Muscle of leg (tissue), 16 donors: ENCODE measurements at places on chromosomes 2 and 18.

GRCh38 chr2:6352906-6353515 lies 512.7 kb downstream of the CMPK2 start:
- DNase-seq: peak; percentile 54

GRCh38 chr2:213266421-213266820 lies 17.8 kb upstream of the SPAG16 start:
- DNase-seq: peak; percentile 32

DNA sequence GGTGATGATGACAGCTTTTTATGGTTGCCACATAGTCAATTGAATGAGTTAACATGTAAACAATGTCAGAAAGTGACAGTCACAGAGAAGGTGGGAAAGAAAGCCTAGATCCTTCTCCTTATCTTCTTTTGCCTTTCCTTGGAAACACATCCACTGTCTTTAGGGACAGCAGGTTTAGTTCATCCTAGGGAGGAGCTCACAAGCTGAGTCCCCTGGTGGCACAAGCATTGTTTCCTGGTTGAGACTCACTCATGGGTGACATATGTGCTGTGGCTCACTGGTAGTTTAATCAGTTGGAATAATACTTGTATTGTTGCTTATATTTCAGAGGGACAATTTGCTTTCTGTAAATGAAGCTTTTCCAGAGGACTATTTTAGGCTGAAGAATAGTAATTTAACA lies 598.5 kb downstream of the CNTNAP5 start:
- DNase-seq: no peak

GRCh38 chr2:43214253-43214652 lies 12.2 kb downstream of the ZFP36L2 start:
- DNase-seq: no peak

DNA sequence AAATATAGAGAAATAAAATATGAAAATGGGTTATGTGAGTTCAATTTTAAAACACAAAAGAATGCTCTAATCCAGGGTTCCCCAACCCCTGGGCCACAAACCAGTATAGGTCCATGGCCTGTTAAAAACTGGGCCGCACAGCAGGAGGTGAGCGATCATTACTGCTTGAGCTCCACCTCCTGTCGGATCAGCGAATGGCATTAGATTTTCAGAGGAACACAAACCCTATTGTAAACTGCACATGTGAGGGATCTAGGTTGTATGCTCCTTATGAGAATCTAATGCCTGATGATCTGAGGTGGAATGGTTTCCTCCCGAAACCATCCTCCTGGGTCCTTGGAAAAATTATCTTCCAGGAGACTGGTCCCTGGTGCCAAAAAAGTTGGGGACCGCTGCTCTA lies 34.7 kb downstream of the TTR start:
- DNase-seq: no peak

- DNase-seq: no peak
Measured at GRCh38 chr2:235024931-235025773, 73.3 kb downstream of the SH3BP4 start.

DNA sequence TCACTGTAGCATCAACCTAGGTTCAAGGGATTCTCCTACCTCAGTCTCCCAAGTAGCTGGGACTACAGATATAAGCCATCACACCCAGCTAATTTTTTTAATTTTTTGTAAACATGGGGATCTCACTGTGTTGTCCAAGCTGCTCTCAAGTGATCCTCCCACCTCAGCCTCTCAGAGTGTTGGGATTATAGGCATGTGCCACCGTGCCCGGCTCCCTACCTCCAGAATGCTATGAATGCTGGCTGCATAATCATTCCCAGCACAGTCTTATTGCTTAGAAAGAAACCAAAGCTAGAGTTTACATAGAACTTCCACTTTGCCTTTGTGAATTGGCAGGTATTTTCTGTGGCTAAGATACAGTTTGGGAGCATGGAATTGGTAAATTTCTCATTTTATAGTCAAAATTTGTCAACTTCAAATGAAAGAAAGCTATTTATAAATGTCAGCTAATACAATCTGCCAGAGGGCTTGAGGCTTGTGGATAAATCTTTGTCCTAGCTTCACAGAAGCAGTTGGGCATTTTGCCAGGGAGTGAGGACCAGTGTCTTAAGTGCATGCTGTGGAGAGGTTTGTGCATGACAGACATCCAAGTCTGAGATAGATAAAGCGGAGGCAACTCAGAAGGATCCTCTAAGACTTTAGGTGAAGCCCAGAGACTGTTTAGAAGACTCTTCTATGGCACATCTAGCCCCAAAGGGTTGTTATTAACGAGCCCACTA lies 175.4 kb downstream of the ANTXR1 start:
- DNase-seq: peak; percentile 63

DNA sequence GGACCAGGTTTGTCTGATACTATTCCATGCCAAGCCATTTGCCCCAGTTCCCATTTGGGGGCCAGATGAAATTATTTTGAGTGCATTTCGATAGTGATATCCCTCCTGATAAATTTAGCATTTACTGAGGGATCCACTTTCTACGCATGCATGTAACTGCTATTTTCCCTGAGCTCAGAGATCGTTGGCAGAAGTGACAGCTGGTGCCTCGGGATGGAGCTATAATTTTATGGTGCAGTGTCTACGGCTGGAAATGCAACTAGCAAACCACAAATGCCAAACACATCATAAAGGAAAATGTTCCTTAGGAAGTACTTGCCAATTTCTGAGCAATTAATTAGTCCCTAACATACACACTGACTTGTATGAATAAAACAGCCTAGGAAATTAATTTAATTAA lies 254.8 kb downstream of the SLC8A1 start:
- DNase-seq: peak; percentile 48

DNA sequence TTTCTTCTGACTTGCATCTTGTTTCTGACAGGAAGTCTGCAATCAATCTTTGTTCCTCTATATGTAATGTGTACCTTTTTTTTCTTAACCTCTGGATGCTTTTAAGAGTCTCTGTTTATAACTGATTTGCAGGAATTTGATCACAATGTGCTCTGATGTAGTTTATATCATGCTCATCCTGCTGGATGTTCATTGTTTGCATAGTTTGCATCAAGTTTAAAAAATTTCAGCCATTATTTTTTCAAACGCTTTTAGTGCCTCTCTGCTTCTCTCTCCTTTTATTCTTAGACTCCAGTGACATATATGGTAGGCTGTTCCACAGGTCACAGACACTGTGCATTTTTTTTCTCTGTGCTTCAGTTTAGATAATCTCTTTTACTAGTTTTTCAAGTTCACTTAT lies 23.9 kb downstream of the RBKS start:
- no peak for DNase-seq

DNA sequence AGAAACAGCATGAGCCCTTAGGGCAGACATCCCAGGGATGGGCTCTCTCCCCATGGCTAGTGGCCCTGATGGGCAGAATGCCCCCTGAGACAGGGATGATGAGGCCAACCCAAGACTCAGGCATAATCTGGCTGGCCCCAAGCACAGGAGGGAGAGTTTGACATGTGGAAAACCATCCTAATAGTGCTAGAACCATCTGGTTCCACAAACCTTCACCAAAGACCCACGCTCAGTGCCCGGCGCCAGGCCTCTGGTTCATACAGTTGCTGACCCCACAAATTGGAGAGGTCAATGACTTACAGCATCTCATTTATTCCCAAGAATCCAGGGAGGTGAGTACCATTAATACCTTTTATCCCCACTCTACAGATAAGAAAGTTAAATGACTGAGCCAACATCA lies 95.5 kb downstream of the TNS1 start:
- DNase-seq: no peak

GRCh38 chr2:226023383-226023782 lies 623.9 kb downstream of the NYAP2 start:
- DNase-seq: no peak

DNA sequence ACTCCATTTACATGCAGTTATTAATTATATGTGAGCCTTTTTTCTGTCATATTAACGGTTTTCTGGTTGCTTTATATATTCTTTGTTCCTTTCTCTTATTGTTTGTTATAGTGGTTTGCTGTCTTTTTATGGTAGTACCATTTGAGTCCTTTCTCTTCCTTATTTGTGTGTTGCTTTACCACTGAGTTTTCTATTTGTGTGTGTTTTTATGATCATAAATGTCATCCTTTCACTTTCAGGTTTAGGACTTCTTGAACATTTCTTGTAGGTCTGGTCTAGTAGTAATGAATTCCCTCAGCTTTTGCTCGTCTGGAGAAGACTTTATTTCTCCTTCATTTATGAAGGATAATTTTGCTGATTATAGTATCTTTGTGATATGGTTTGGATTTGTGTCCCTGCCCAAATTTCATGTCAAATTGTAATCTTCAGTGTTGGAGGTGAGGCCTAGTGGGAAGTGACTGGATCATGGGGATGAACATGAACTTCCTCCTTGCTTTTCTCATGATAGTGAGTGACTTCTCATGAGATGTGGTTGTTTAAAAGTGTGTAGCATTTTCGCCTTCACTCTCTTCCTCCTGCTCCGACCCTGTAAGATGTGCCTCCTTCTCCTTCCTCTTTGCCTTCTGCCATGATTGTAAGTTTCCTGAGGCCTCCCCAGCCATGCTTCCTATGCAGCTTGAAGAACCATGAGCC lies 11.5 kb downstream of the GCC2 start:
- no peak for DNase-seq

DNA sequence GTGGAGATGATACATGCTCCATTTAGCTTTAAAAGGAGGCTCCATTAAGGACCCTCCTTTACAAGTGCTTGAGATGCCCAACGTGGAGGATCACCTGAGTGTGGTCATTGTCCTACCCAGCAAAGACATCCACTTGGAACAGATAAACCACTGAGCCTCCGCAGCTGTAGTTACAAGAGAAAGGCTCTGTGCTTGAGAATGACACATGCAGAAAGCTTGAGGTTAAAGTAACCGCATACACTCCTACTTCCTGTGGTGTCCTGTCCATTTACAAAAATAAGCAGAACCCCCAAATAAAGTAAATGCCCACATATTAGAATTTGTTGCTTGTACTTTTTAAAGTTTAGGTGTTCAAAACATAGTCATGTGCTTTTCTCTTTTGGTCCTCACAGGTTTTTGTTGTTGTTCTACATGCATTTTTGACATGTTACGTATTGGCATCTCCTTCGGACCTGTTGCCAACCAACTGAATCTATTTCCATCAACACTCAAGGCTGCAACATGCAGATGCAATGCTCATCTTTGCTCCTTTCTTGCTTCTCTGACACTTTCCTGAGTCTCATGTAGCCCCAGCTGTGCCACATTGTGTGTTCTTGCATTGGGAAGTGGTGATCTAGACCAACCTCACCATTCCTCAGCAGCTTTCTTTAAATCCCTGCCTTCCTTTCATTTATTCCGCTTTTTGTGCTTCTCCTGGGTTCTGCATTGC lies 56.0 kb downstream of the SERPINB7 start:
- DNase-seq: no peak
